NCI-H1092 (cell line): ENCODE measurements at places on chromosomes 12 and 14.
A peak's percentile ranks its signal among the peaks of the same experiment; 100 is the strongest.

DNA sequence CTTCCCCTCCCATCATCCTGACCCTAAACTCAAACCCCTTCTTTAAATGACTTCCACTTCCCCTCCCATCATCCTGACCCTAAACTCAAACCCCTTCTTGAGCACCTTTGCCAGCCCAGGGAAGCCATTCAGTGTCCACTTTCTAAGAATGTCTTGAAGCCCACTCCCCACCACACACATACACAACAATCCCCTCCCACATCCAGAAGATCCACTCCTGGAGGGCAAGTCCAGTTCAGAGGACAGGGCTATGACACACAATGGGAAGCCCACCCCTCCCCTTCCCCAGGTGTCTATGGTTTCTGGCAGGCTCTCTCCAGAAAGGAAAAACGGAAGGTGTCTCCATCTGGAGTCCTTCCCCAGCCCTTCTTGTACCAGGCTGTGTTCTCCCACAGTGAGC lies 117.1 kb downstream of the KCNA5 start:
- DNase-seq = no peak

GRCh38 chr14:54117924-54118323 lies 161.3 kb upstream of the BMP4 start:
- no peak for DNase-seq

- DNase-seq = no peak
These were observed 10.2 kb downstream of the SGPP1 start for GRCh38 chr14:63717702-63718101.

DNA sequence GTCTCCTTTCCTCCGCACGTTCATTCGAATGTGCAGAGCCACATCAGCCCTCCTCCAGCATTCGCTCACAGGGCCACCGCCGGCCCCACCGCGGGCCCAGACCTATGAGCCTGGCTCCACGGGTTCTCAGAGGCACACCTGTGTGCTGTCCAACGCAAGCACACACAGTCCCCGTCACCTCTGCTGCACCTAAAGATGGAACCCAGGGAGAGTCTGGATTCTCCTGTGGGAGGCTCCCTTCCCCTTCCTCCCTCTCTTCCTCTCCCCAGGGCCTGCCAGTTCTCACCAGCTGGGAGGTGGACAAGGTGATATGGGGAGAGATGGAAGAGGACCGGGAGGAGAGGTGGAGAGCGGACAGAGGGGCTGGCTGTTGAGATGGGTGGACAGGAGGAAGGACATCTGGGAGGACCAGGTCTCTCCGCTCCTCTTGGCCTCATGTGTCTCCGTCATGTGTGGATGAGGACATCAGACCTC lies 4.9 kb upstream of the AQP6 start:
- DNase-seq = no peak

- peak; percentile 69 for DNase-seq
These were observed 42.4 kb upstream of the VRK1 start for GRCh38 chr14:96754845-96755184.

- DNase-seq = no peak
These were observed at the start of gene DNAJC22 for GRCh38 chr12:49346659-49347310. TSS of gene DNAJC22 (plus strand) at chr12:49346888. CDS start at chr12:49348873, 1,985 bp downstream.

DNA sequence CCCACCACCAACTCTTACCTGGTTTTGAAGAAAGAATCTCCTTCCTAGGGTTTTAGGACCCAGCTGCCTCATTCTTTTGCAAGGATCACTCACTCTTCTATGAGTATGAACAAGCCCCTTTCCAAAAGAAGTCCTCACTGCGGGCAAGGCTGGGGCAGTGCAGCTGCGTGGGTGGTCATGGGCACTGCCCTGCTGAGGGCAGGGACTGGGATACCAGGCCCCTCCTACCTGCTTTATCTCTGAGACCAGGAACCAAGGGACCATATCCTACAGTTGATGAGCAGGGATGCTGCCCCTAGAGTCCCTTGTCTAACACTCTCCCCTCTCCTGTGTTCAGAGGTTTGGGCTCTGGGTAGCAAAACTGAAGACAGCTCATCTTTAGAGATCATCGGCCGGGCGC lies 20.5 kb downstream of the HPD start:
- DNase-seq = no peak
